ENCODE measurements at places on chromosomes 5 and 9.
A peak's percentile ranks its signal among the peaks of the same experiment; 100 is the strongest.

DNA sequence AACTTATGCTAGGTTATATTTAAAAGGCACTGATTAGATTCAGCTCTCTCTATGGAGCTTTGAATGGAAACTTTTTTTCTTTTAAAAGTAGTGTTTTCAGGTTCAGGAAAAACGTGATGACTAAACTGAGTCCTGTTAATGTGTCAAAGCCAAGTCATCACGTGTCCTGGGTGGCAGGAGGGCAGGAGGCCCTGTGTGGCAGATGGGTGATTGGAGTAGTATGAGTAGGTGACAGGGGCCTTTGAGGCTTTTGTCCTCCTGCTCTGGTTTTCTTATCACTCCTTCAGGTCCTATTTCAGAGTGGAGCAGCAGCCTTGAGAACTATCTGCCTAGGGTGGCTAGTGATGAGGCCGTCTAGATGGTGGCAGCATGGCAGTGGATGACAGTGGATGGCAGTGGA is 17.7 kb upstream of the CARTPT start:
- no peak for DNase-seq

- no peak for DNase-seq
Measured at GRCh38 chr5:168106008-168106761, 185.3 kb upstream of the WWC1 start.

- no peak for DNase-seq
Measured at GRCh38 chr5:56052735-56053134, 58.0 kb upstream of the IL6ST start.

- no peak for DNase-seq
Measured at GRCh38 chr9:136321561-136321960, 5.8 kb upstream of the GPSM1 start.

DNA sequence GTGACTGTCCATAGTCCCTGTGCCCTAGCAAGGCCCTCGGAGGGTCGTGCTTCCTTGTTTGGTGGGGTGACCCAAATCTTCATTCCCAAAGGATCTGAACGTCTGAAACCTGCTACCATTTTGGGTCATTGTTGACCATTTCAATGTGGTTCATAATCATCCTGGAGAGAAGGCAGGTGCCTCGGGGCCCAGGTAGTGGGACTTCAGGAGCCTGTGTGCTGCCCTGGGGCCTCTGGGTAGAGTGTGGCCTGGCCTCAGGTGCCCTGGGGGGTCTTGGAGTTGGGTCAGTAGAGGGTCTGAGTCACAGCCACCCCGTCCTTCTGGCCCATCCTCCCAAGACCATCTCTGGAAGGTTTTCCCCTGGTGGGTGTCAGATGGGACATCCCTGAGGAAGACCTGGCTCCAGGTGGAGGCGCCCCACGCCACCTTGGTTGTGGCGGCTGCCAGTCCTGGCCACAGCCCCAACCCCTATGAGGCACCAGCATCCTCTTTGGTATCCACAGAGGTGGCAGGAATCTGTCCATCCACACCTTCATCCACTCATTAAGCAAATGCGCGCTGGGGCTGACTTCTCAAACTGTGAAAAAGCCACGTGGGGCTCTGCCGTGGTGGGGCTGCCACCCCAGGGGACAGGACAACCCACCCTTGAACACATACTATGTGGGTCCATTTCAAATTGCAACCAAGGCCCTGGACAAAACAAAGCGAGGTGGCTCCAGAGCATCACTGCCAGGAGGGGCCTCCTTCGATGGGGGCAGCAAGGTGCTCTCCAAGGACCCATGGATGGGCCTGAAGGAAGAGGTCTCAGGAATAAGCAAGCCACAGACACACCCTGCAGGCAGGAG is 41.6 kb upstream of the FCN1 start:
- no peak for DNase-seq

- DNase-seq, result no peak
Measured at GRCh38 chr5:76180814-76181805, 97.9 kb downstream of the SV2C start.

DNA sequence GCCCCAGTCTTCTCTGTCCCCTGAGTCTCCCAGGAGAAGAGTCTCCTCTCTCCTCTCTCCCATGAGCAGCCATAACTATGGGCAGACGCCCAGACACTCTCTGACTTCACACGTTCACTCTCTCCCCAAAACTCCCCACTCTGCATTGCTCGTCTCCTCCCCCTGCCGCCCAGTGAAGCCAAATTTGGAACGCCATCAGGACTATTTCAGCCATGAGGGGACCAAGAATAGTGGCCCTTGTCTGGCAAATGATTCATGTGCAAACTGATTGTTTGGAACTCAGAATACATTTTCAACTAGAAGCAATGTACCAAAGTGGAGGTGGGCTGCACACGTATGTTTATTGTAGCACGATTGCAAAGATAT is 20.9 kb downstream of the CMBL start:
- DNase-seq, result no peak

DNA sequence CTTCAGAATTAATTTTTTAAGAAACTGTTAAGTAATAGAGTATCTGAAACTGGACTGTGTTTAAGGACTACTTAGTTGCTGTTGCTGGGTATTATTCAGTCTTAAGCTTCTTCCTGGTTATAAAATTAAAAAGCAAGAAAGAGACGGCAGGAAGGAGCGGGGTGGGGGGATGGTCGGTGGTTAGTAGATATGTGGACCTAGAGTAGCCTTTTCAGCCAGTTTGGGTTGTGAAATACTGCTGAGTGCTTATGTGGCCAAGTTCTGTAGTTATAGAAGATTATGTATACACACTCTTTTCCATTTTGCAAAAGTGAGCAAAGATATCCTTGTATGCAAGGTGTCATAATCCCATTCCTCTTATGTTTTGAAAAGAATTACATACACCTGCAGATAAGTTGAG is 28.5 kb downstream of the TRIO start:
- no peak for DNase-seq

GRCh38 chr5:27516437-27516836 is 478.1 kb upstream of the CDH9 start:
- DNase-seq, result no peak

DNA sequence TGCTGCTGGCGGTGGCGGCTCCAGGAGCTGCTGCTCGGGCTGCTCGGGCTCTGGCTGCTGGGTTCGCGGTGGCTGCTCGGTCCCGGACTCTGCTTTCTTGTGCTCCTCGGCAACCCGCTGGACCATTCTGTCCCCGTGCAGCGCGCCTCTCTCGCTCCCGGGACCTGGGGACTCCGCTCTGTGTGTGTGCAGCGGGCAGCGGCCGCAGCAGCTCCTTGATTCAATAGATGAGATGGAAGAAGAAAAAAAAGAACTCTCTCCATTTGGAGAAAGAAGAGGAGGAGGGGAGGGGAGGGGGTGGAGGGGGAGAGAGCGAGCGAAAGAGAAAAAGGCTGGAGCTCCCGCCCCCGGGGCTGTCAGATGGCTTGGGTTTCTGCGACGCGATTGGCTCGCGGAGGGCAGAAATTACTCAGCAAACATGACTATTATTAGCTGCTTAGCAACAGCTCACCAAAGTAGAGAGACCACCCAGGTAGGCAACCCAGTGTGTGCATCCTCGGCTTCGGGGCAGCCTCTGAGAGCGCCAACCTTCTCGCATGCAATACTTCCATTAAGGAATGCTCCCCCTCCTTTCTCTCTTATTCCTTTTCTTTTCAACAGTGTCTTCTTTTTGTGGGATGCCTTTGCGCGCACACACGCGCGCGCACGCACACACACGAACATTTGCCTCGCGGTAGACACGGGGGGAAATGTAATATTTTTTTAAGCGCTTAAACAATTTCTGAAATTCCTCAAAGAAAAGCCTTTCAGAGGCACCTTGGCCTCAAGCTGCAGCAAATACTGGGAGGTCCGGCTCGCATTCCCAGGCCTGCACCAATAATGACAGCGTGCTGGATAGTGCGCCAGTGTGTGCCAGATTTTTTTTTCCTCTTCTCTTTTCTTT is 7.6 kb downstream of the PTCH1 start:
- peak; percentile 90 for DNase-seq

- DNase-seq, result no peak
Measured at GRCh38 chr5:40853632-40854192, 12.5 kb downstream of the CARD6 start.

GRCh38 chr5:1106385-1107166 is 5.3 kb downstream of the SLC12A7 start:
- DNase-seq, result no peak

DNA sequence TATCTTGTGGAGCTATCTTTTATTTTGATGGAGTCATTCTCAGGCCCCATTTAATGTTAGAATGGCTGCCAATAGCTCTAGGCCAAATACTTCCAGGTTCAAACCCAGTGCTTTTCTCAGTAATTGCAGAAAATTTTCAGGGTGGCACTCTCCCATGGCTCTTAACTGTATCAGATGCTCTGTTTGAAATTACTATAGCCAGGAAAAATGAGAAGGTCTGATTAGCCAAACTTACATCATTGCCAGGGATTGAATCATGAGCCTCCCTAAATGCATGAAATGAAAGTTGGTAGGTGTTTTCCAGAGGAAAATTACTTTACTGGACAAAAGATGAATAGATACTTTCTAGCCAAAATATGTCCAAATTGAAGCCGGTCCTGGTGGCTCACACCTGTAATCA is 404.8 kb downstream of the MAT2B start:
- no peak for DNase-seq

GRCh38 chr9:18673179-18673578 is 199.2 kb downstream of the ADAMTSL1 start:
- DNase-seq, result no peak

DNA sequence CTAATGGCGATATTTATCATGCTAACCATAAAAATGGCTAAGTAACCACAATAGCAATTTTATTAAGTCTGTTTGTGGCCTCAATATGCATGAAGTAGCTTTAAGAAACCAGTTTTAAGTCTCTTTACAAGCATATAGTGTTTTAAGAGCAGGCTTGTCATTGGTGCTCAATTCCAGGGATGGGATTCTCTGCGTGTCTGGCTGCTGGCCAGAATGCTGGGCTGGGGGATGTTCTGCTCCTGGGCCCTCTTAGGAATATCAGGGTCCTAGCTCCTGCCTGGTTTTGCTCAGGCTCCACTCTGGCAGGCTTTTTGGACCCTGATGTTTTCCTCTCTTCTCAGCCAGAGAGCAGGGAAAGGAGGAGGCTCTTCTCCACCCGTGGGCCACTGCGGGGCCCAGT is 127.2 kb downstream of the PDE8B start:
- no peak for DNase-seq

- no peak for DNase-seq
Measured at GRCh38 chr5:113663879-113664541, 150.5 kb downstream of the YTHDC2 start.

GRCh38 chr9:138104251-138105122 is 226.9 kb downstream of the CACNA1B start:
- DNase-seq, result no peak

- no peak for DNase-seq
Measured at GRCh38 chr5:178189433-178189832, 2.3 kb upstream of the GMCL2 start.

- DNase-seq, result no peak
Measured at GRCh38 chr9:134338394-134339182, 12.3 kb downstream of the RXRA start.

DNA sequence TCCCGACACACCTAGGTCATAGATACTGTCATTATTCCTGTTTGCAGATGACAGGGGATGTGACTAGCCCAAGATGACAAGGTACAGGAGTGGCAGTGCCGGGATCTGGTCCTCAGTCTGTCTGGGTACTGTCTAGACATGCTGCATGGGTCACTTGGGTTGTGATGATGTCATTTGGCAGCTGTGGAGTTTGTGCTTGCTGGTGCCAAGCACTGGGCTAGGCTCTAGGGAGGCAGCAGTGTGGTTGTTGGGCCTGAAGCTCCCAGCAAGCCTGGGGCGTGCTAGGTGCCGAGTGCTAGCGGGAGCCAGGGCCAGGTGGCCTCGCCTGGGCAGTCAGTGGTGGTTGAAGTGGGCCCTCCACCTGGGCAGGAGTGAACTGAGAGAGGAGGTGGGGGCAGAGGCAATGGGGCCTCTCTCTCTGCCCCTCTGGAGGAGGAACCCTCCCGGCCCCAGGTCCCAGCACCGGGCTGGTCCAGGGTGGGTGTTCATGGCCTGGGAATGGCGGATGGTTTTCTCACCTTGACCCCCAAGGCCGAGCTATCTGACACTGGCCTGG is 8.8 kb upstream of the ASB6 start:
- DNase-seq, result no peak

DNA sequence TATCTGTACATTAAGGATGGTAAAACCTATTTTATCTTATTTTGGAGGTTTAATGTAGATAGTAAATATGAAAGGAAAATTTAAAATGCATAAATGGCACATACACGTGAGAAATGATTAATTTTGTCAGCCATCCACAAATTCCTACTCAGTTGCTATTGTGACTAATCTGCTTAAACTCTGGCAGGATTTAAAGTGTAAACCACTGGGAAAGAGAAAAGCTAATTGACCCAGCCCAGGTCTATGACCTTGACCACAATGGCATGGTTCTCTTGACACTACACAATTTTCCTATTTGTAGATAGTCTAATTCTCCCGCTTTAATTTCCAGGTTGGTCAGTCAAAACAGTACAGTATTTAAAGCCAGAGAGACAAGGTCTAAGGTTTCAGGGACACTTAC is 459.0 kb upstream of the KLF4 start:
- no peak for DNase-seq

DNA sequence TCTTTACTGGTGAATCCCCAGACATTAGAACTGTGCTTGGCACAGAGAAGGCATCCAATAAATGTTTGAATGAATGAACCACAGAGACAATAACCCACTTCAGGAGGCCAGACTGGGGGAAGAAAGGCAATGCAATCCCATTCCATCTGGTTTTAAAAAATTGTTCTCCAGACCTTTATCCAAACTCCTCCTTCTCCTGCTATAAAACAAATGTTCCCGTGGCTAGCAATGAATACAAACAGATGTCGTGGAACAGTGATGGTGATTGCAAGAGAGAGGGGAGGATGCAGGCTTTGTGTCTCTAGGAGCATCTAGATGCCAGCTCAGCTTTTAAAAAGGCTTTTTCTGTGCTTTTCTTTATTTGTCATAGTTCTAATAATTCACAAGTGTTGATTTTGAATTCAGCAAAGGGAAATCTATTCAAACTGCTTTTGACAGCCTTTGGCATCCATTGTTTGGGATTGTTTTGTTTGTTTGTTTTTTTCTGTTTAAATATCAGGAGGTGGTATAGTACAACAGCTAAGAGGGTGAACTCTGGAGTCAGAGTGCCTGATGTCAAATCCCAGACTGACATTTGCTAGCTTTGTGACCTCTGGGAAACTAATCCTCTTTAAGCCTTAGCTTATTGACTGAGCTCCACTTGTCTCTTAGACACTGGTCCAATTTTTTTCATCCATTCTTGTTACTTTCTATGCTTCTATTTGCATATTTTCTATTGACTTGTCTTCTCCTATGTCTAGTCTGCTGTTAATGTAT is 59.1 kb downstream of the TNFSF15 start:
- DNase-seq, result peak; percentile 40

- no peak for DNase-seq
Measured at GRCh38 chr5:173663352-173664153, 47.1 kb upstream of the BOD1 start.

GRCh38 chr5:119048246-119048645 is 22.6 kb upstream of the DMXL1 start:
- DNase-seq, result no peak
